ENCODE measurements at places on chromosomes 11 and 22.

- no peak for DNase-seq
These were observed 2.0 kb downstream of the LMO2 start for GRCh38 chr11:33889821-33890378.

DNA sequence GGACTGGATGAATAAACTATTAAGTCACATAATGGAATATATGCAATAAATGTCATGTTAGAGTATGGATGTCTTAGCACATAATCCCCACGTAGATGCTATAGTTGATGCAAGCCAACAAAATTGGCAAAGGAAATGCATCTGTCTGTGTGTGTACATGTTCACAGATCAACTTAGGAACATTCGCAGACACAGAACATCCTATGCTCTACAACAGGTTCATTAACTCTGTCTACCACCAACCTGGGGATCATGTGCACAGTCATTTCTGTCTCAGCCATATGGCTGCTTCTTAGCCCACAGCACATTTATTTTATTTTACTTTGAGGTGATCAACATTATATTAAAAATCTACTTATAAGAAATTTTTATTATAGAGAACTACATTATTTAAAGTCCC is 4.9 kb downstream of the MSANTD4 start:
- no peak for DNase-seq

- no peak for DNase-seq
These were observed 70.8 kb downstream of the KCNQ1 start for GRCh38 chr11:2515401-2516275.

- DNase-seq: no peak
These were observed 5.5 kb upstream of the SHISA8 start for GRCh38 chr22:41920271-41920976.

- DNase-seq: no peak
These were observed 23.7 kb upstream of the SLC36A4 start for GRCh38 chr11:93221539-93221938.

GRCh38 chr11:117930668-117931330 is 1.6 kb upstream of the TMPRSS13 start:
- DNase-seq: peak; percentile 59

GRCh38 chr22:28931844-28932567 is 48.6 kb downstream of the ZNRF3 start:
- no peak for DNase-seq

DNA sequence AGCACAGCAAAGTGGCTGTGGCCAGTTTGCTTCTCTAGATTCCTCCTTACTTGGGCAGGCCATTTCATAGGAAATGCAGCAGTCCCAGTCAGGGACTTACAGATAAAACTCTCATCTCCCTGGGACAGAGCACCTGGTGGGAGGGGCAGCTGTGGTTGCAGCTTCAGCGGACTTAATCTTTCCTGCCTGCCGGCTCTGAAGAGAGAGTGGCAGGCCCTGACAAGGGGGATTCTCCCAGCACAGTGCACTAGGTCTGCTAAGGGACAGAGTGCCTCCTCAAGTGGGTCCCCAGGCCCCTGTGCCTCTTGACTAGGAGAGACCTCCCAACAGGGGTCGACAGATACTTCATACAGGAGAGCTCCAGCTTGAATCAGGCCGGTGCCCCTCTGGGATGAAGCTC is 1649.1 kb downstream of the LRRC4C start:
- DNase-seq: peak; percentile 38

GRCh38 chr11:132712466-132712865 is 819.8 kb downstream of the OPCML start:
- DNase-seq: no peak

- DNase-seq: no peak
These were observed 26.6 kb downstream of the ZBED4 start for GRCh38 chr22:49880281-49880680.

DNA sequence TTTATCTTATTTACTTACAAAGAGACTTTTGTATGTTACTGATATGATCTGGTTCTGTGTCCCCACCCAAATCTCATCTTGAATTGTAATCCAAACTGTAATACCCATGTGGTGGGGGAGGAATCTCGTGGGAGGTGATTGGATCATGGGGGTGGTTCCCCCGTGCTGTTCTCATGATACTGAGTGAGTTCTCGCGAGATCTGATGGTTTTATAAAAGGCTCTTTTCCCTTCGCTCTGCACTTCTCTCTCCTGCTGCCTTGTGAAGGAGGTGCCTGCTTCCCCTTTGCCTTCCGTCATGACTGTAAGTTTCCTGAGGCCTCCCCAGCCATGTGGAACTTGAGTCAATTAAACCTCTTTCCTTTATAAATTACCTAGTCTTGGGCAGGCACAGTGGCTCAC is 42.4 kb upstream of the WNT7B start:
- no peak for DNase-seq

DNA sequence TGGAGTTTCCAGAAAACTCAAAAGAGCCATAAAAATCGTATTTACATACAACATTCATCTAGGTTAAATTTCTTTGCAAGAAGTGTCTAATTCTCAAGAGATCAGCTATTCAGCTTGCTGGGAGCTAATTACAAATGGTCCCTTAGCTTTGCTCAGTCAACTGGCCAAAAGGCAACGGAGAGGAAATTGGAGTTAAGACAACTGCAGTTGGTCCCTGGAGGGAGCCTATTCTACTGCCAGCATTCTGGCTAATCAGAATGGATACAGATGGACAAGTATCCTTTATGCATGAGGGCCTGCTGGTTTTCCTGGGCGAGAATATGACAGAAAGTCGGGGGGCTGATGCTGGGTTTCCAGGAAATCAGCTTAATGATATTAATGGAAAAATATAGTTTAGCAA is 45.5 kb downstream of the KCNJ1 start:
- no peak for DNase-seq

- DNase-seq: no peak
These were observed 32.8 kb downstream of the MACROD1 start for GRCh38 chr11:64132982-64133705.

- DNase-seq: no peak
These were observed 53.4 kb upstream of the PARVG start for GRCh38 chr22:44127356-44127755.

GRCh38 chr11:45885274-45885920 is at the start of gene MAPK8IP1:
Gene MAPK8IP1 (plus strand): TSS chr11:45885651. CDS start chr11:45885821, 170 bp downstream.
- peak; percentile 59 for DNase-seq

- DNase-seq: no peak
These were observed 9.7 kb downstream of the ASCL2 start for GRCh38 chr11:2260491-2261364.

- DNase-seq: no peak
These were observed 565.8 kb downstream of the BUD13 start for GRCh38 chr11:116207019-116207418.

GRCh38 chr11:125110506-125110905 is 920 bp downstream of the TMEM218 start:
- DNase-seq: peak; percentile 45

DNA sequence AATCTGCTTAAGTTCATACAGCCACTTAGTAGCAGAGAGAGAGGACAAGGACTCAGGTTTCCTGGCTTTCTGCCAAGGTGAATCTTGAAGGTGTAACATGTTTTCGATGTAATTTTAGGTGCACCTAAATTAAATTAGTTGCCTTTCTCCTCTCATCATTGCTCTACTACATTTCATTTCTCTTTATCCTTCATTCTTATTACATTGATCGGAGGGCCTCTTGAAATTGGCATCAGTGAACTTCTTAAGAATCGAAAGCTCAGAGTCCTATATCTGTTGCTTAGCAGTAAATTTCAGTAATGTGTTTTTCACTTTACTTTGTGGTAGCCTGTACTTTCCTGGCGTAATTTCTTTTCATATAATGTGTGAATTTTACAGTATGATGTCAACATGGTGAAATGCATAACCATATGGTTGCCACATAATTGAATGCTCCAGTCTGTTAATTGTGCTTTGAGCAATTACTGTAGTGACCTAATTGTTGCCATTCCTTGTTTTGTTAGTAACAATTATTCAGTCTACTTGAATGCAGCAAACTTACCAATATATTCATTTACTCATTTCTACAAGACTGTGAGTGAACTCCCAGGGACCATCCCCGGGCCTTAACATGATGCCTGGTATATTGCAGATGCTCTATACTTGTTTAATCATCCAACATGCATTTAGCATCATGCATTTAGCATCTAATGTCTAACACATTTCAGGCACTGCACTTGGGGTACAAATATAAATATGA is 138.1 kb downstream of the MAML2 start:
- no peak for DNase-seq

DNA sequence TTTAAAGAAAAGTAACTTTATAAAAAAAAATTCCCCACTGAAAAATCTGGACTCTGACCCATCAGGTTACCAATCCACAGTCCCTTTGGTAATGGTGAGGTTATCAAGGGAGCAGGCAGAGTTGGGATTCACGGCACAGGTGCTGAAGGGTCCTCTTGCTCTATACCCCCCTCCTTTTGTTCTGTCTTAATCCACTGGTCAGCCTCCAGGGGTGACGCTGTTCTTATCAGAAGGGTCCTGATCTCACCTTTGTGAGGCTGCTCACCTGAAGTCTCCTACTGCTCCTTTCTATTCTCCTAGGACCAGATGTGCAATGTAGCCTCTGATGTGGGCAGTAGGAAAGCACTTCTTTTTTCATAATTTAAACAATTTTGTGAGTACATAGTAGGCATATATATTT is 80.6 kb upstream of the E2F8 start:
- no peak for DNase-seq

DNA sequence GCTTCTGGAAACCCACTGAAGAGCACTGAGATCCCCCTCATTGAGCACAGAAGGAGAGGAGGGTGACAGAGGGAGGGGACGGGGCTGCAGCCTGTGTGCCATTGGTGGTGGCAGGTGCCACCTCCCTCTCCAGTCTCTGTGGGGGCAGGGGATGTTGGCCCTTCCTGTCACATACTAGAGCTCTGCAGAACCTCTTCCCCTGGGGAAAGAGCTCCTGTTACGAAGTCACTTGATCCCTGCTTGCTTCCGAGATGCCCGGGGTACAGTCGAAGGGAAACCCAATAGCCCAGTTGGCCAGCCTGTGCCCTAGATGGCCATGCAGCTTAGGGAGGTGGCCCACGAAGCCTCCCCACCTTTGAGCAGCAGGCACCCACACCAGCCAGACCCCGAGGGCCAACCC is 29.4 kb downstream of the DAGLA start:
- no peak for DNase-seq

Measured in common myeloid progenitor, CD34-positive (primary cell).